ENCODE measurements at places on chromosomes 1 and 21.

- DNase-seq, result no peak
These were observed 35.2 kb upstream of the KCNJ15 start for GRCh38 chr21:38221594-38221993.

DNA sequence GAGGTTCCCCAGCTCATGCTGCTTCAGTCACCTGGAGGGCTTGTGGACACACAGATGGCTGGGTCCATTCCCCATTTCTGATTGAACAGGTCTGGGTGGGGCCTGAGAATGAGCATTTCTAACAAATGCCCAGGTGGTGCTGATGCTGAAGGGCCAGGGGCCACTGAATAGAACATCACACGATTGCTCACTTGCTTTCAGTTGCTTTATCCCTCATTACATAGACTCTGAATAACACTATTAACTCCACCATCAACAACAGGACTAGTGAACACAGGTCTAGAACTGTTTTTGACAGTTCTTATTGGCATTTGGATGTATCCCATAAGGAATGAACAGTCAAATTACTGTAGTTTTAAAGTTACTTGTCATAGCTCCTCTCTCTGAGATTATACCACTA, 12.1 kb downstream of the TRAPPC10 start:
- no peak for DNase-seq

- DNase-seq, result no peak
These were observed 159.1 kb upstream of the C8B start for GRCh38 chr1:57124768-57125446.

GRCh38 chr1:77399250-77400086, 117.6 kb downstream of the AK5 start:
- DNase-seq, result peak; percentile 36

GRCh38 chr1:176903474-176903873, 261.0 kb downstream of the ASTN1 start:
- no peak for DNase-seq

GRCh38 chr21:38824124-38824822, 18.5 kb downstream of the ETS2 start:
- no peak for DNase-seq

DNA sequence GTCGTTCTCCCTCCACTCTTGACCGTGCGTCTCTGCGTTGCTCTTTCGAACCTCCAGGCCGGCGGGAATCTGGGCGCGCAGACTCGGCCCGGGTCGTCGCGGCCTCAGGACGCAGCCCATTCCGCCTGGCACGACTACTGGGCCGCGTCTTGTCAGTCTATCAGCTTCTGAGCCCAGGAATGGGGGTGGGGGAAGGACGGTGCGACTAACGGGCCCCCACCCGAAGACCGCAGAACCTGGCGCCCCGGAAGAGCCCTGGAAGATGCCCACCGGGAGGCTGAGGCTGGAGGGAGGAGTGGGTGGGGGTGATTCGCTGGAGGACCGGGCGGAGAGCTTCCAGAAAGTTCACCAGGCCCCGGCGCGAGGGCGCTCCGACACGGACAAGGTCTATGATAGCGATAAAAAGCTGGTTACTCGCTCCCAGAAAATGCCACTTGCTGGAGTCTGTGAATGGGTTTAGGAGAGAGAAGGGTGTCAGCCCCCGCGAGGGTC, 1.7 kb upstream of the DMRTA2 start:
- no peak for DNase-seq

DNA sequence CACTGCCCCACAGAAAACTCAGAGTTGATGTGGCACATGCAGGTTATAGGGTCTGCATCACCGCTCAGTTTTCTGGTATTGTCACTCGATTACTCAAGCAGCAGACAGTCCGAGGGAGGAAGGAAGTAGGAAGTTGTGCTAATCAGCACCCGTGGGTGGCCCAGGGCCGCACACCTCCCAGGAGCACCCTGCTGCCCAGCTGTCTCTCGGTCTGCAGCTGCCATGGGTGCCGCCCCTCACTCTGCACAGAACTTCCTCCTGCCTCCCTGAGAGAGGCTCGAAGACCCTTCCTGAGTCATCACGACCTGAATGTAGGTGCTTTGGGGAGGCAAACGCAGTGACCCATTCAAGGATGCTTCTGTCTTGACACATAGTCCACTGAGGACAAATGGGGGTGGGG, 4.2 kb upstream of the TFF3 start:
- no peak for DNase-seq

DNA sequence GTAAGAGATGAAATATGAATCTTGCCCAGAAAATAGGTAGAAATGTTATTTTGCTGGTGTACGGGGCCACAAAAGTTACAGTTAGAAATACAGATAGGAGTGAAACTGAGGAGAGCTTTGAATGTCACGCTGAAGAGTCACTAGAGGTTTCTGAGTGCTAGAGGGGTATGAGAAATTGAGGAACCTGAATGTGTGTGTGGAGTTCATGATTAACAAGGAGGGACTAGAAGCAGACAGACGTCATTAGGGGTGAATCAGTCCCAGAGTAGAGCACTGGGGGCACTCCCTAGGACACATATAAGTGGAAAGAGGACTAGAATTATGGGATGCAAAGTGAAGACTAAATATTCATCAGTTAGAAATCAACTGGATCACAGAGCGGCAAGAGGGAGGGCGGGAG, 188.9 kb upstream of the MAP1LC3C start:
- no peak for DNase-seq

GRCh38 chr1:10575616-10576015, 100.9 kb downstream of the PEX14 start:
- DNase-seq, result no peak

DNA sequence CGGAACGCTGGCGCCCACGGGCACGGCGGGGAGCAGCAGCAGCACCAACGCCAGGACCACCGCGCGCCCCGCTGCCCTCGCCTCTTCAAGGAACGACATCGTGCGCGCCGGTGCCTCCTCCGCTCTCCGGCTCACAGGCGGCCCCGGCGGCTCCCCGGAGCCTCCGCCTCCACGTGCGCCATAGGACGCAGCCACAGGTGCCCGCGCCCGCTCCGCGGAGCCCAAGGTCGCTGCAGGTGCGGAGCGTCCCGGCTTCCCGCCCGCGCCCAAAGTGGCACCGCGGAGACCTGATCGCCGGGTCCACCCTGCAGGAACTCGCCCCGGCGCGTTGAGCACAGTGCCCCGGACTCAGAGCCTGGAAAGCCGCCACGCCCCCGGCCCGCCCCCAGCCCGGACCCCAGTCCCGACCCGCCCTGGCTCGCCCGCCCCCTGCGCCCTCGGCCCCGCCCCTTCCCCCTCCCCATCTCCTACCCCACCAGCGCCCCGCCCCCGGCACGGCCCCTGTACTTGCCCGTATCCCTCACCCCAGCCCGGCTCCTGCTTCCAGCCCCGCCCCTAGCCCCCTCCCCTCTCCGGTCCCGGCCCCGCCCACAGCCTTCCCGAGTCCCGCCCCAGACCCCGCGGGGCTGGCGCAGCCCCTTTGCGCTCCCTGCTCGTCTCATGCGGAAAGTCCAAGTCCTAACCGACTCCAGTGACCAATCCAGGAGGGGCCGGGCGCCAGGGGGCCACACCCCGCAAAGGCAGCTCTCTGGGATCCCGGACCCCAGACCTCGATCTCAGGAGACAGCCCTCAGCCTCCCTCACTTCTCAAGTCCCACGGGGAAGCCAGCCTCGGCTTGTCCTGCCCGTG, at the start of gene MEGF6:
TSS of gene MEGF6 (minus strand) at position 339 of the 850 bp plus-strand sequence. CDS start at position 99, 240 bp downstream.
- DNase-seq, result peak; percentile 53

- no peak for DNase-seq
These were observed 7.2 kb downstream of the C1orf115 start for GRCh38 chr1:220697326-220697725.

- DNase-seq, result peak; percentile 70
These were observed 9.6 kb upstream of the ADORA1 start for GRCh38 chr1:203117611-203118575.

GRCh38 chr1:64745181-64745985, 508 bp downstream of the RAVER2 start:
- DNase-seq, result peak; percentile 59

GRCh38 chr1:212284332-212284743, 872 bp upstream of the PPP2R5A start:
- no peak for DNase-seq

- DNase-seq, result no peak
These were observed 411.1 kb upstream of the CXADR start for GRCh38 chr21:17101696-17102095.

DNA sequence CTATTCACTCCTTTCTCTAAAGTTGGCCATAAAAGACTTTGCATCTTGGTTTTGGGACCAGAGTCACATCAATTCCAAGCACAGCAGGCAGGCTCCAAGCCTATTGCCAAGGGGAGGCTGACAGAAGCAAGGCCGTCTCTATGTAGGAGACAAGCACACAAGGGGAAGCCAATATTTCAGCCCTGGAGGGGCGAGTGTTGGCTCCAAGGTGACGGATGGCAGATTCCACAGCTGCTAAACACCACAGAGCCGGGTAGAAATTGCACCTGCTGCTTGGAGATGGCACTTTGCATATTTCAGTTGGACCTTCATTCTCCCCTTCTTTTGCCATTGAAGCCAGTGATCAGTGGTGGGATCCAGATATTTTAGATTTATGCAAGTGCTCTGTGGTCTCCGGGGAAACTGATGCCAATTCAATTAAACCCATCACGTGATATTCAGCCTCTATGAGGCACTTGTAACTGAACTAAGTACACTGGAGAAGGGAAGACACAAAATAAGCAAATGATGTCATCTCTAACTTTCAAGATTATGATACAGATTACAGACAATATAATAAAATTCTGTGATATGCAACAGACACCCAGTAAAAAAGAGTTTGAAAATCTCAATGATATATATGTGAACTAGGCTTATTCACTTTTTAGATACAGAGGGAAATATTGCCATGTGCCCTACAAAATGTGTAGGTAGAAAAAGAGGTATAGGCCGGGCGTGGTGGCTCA, 102.8 kb upstream of the GREM2 start:
- no peak for DNase-seq

DNA sequence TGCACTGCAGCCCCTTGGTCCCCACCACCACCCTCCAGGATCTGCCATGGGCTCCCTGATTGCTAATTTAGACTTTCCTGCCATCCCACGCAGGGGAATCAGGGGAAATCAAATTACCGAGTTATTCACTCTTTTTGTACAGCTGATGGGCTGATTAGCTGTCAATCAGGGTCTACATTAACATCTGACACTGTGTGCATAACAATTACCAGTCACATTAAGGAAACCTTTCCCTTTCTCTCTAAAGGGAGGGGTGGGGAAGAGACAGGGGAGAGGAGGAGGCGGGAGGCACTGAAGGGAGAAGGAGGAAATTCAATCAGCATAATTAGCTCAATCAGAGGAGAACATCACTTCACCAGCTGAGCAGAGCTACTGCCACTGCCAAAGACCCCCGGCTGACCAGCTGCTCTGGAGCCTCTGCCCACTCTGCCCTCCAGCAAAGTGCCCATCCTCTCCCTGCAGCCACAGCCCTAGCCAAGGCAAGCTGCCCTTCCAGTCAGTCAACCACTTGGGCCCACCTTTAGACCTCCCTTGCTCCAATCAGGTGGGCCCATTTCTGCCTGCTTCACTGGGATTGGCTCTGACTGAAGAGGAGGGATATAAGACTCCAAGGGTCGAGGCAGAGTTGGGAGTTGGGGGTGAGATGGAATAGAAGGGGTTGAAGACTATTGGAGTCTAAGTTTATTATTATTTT, 199.3 kb upstream of the ZC3H12A start:
- peak; percentile 40 for DNase-seq

GRCh38 chr1:3217181-3217641, 148.2 kb downstream of the PRDM16 start:
- no peak for DNase-seq

DNA sequence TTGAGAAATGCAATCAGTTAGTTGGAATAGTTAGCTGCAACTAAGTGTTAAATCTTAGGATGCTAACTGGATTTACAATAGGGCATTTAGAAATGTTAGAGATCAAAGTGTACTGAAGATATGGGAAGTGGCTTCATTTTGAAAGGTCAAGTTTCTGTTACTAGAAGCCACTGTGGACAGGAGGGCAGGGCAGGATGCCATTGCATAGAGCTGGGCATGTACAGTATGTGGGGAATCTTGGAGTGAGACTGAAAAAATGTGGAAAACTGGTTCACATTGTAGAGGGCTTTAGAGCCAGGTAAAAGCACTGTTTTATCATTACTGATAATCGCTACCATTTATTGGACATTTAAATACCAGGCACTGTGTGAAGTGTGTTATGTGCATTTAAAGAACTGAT, 31.0 kb downstream of the ARID1A start:
- DNase-seq, result no peak

DNA sequence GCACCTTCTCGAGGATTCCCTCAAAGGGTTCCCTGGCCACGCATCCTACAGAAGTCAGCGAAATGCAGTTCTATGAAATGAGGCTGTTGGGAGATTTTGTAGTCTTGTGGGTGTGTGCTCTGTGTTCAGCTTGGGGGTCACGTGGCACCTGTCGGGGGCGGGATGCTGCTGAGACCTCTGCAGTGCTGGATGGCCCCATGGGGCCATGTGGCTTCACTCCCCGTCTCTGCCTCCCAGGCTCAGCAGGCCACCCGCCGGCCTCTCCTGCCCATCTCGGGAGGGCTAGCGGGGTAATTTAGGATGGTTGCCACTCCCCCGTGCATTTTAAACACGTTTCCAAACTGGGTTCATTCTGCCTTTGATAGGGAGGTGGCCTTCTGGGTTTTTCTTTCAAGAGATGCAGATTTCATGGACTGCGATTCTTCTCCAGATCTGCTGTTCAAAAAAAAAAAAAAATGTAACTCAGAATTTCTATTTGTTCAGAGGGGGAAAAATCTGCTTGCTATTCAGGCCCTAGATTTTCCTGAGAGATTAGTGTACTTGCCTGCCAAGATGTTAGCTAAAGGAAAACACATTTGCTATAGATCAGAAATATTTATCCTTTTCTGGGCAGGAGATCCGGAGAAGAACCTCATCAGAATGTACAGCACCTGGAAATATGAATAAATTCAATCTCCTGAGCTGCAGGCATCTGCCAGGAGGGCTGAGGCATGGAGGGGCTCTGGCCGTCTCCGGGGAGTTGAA, 277.2 kb upstream of the VAMP3 start:
- DNase-seq, result no peak

DNA sequence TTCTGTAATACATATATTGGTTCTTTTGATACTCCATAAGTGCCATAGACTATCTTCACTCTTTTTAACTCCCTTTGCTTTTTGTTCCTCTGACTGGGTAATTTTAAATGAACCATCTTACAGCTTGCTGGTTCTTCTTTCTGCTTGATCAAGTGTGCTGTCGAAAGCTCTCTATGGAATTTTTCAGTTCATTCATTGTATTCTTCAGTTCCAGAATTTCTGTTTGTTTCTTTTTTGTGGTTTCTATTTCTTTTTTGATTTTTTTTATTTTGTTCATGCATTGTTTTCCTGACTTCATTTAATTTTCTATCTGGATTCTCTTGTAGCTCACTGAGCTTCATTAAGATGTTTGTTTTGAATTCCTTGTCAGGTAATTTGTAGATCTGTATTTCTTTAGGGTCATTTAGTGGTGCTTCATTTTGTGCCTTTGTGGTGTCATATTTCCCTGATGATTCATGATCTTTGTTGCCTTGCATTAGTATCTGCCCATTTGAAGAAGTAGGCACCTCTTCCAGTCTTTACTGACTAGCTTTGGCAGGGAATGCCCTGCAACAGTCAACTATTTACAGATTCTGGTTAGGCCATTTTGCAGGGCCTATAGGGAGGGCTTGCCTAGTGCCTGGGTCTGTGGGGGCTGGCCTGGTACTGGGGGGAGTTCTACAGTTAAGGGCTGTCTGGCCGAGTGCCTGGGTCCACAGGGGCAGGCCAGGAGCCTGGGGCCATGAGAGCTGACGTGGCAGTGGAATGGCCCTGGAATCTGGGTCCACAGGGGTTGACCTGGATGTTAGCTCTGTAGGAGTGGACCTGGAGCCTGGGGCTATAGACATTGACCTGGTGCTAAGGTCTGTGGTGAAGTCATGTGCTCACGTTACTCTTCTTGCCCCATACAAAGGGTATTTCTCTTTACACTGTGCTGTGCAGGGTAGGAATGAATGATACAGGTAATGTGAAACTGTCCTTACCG, 89.7 kb downstream of the MAGI3 start:
- no peak for DNase-seq

All from SK-MEL-5 (cell line).